ENCODE measurements at places on chromosomes 3 and 15.

- DNase-seq = no peak
Observed at GRCh38 chr3:129971351-129972052, 3.0 kb upstream of the TRH start.

DNA sequence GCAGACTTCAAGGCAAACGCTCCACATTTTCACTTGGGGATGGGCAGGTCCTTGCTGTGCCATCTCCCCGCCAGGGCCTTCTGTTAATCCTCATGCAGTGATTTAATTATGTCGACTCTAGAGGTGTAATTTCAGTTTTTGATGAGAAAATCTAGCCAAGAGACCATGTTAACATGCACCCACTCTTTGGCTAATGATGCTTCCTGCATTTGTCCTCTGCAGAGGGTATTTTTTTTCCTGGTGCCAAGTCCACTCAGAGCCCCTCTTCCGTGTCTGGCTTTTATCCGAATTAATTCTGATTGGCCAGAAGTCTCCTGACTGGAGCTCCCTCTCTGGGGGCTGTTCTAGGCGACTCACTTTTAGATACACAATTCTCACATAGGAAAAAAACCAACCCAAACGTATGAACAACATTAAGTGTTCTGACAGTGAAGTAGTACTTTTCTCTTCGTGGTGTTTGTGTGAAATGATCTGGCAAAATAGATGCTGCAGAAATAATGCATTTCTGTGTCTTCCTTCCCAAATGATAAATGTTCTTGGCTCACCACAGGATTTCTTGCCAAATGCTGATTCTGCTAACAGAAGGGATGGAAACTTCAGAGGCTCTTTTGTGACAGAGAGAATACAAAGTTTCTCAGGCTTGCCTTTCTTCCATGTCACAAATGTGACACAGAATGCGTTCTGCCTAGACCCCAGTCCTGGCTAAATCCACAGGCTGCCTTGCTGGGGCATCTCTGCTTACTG is 190.0 kb downstream of the CACNA2D3 start:
- DNase-seq = no peak

- no peak for DNase-seq
Observed at GRCh38 chr15:82621970-82622369, 25.2 kb downstream of the CPEB1 start.

DNA sequence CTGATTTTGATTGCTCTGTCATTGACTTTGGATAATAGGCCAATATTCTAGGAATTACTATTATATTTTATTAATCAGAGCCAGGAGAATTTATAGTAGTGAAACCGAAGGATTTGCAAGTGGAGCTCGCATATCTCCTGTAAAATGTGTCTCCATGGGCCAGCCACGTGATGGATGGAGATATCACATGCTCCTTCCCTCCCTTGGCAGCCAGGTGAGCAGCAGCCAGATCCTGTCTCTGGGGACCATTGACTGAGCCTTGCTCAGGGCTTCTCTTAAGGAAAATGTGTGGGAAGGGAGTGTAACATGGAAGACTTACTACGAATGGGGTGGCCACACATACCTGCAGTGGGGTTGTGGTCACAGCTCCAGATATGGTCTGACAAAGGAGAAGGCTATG is 144.7 kb upstream of the RGMA start:
- DNase-seq = no peak

GRCh38 chr15:60399246-60399915 is 1.6 kb upstream of the ANXA2 start:
- no peak for DNase-seq

GRCh38 chr3:173045770-173046382 is 95.2 kb downstream of the SPATA16 start:
- no peak for DNase-seq

DNA sequence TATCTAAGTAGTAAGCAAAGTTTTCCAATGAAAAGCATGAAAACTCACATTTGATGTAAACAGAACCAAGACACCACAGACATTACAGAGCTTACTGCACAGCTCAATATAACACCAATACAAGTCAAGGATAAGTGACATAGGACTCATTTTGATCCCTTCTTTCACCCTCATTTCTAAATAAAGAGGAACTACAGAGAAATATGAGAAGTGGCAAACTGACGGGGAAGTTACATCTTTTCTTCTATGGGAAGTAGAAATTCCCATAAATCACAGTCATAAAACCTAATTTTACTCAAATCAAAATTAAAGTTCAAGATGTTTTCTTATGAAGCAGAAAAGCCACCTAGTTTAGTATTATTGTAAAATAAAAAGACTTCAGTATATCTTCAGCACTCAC is 3.8 kb downstream of the ATG3 start:
- no peak for DNase-seq

GRCh38 chr3:120093119-120093910 is 932 bp downstream of the GSK3B start:
- DNase-seq = no peak

DNA sequence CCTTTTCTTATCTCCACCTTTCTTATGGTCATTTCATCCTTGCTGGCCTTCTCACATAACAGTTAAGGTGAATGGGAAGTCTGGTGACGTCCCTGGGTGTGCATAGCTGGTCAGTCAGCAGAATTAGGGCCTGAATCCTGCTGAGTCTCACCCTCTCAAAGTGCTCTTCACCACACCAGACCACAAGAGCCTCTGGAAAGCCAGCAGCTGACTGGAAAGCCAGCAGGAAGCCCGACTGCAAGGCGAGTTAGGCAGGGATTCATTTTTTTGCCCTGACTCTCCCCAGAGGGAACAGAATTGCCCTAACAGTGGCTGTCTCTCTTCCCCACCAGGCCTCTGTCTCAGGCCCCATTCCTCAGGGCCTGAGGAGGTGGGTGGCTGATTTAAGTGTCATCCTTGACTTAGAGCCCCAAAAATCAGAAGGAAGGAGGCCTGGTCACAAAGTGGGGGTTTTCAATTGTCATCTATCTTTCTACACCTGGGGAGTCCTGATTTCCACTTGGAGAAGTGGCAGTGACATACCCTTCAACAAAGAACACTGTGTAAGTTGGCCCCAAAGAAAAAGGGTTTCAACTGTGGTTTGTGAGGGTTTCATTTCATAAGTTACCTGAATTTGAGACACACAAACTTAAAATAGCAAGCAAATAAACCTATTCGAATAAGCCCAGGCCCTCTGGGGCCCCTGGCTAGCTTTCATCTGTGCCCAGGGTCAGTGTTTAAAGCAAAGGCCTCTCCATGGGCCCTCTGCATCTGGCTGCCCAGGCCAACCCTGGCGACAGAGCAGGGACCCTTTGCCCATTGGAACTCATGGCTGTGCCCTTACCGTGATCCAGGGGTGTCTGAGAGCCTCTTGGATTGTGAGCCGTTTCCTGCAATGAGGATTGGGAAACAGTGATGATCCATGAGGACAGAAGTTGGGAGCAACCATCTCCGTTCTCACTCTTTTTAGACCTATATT is 90.5 kb upstream of the HERC1 start:
- no peak for DNase-seq

- DNase-seq = no peak
Observed at GRCh38 chr15:97463696-97464095, 496.8 kb upstream of the ARRDC4 start.

DNA sequence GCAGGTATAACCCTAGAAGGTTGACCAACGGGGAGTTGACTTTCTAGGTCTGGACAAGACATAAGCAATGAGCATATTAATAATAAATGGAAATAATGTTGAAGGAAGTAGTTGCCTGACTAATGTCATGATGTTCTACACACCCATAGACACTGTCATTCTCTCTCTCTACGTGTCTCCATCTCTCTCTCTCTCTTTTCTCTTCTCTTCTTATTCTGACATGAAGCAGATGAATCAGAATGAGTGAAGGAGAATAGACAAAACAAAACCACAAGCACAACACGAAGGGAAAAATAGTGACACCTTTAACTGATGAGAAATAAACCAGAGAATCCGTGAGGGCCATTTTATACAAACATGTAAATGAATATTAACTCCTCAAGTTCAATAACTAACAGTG is 26.7 kb upstream of the CCDC80 start:
- no peak for DNase-seq

GRCh38 chr15:70226337-70226980 is 128.7 kb upstream of the TLE3 start:
- DNase-seq = no peak

GRCh38 chr3:183239046-183239445 is 14.0 kb upstream of the B3GNT5 start:
- no peak for DNase-seq

DNA sequence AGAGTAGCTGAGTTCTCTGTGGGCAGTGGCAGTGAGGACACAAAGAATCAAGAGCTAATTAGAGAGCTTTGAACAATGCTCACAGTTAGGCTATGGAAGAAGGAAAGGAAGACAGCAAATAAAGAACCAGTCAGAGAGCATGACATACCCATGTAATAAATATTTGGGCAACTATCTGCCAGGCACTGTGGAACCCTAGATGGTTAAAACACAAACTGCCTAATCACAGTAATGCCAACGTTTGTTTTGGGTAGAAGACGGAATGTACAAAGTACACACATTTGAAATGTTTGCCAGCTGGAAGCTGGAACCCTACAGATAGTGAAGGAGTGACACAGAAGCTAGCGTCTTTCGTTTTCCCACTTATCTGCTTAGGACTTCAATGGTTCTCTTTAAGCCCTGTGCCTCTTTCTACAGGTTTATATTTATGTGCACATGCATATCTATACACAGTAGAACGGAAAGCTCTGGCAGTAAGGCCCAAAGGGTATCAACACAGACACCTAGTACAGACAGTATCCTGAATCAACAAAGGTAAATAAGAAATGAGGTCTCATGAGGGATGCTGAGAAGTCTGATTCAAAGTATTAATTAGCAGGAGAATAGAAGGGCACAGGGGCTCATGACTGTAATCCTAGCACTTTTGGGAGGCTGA is 44.6 kb downstream of the ANKRD28 start:
- peak; percentile 17 for DNase-seq

- peak; percentile 2 for DNase-seq
Observed at GRCh38 chr15:97084650-97085049, 754.1 kb downstream of the NR2F2 start.

GRCh38 chr15:57114070-57114469 is 195.6 kb downstream of the TCF12 start:
- DNase-seq = no peak

GRCh38 chr3:16828815-16829214 is 55.9 kb upstream of the PLCL2 start:
- peak; percentile 9 for DNase-seq

DNA sequence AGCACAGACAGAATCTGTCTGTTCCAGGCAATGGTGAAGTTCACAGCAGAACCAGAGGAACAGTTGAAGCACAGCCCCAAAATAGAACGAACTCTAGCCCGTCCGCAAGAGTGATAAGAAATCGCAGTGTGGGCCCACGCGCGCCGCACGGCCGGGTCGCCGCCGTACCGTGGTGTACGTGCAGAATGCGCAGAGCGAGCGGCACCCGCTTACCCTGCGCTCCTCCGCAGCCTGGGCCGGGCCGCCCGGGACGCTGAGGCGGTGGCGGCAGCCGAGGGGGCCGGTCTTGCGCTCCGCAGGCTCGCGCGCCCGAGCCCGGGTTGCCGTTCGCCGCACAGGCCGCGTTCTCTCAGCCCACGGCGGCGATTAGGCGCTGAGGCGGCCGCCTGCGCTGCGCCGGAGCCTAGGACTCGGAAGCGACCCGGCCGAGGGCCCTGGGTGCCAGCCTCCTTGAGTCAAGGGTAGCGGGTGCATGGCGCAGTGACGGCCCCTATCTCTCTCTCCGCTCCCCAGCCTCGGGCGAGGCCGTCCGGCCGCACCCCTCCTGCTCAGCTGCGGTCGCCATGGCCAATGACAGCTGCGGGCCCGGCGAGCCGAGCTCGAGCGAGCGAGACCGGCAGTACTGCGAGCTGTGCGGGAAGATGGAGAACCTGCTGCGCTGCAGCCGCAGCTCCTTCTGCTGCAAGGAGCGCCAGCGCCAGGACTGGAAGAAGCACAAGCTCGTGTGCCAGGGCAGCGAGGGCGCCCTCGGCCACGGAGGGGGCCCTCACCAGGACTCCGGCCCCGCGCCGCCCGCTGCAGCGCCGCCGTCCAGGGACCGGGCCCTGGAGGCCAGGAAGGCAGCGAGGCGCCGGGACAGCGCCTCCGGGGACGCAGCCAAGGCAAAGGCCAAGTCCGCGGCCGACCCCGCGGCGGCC is 20.5 kb downstream of the WDR73 start:
- no peak for DNase-seq

DNA sequence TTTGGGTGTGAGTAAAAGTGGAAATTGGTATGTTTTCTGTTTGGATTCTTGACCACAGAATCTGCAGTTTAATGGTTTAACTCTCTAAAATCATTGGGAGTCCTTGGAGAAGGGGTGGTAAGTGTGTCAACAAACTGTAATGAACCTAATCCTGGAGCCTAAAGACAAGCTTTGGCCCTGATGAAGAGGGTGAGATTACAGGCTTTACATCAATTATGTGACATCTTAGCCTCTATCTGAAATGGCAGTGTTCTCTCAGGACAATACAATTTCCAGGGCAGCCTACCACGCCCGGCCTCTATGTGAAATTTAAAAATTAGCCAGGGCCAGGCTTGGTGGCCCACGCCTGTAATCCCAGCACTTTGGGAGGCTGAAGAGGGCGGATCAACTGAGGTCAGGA is 4.3 kb upstream of the PKM start:
- no peak for DNase-seq

DNA sequence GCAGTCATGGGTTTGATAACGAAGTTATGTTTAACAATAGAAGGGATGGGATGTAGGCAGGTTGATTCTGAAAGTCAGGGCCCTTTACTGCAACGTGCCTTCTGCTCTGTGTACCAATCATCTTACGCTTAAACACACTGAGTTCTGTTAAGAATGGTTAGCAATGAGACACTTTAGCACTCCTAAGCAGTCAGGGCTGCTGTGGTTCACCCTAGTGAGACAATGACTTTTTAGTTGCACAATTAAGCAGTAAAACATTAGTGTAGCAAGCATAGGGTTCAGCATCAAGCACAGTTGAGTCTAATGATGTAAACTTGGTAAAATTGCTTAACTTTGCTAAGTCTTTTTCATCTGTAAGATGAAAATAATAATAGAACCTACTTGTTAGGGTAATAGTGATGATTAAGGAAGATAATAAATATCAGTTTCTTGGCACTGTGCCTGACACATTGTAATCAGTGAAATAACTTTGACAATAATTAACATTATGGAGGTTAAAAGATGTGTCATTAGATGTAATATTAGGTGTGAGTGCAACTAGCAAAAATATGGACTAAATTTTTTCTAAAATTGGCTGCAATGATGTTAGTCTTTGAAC is 484.2 kb upstream of the THBS1 start:
- no peak for DNase-seq

- DNase-seq = no peak
Observed at GRCh38 chr3:57288403-57288802, 4.1 kb downstream of the ASB14 start.

- peak; percentile 56 for DNase-seq
Observed at GRCh38 chr15:43826508-43827341, at the start of gene WDR76. Gene WDR76, plus strand, starts transcription at chr15:43827002. Its CDS starts 31 bp downstream, at chr15:43827033.

DNA sequence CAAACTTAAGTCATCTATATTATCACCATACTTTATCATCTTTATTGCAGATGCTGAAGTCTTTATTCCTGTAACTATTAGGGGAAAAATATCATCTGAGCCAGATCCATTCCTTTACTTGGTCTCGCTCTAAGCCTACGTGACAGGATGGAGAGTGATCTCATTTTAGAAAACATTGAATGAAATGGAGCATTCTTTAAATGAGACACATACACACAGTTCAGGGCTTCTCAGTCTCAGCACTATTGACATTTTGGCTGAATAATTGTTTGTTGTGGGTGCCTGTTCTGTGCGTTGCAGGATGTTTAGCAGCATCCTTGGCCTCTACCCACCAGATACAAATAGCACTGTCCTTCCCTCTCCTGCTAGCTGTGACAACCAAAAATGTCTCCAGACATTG is 36.2 kb upstream of the PROK2 start:
- no peak for DNase-seq

GRCh38 chr15:59713177-59713576 is 24.1 kb upstream of the BNIP2 start:
- no peak for DNase-seq

GRCh38 chr3:71600646-71601288 is 17.2 kb upstream of the FOXP1 start:
- no peak for DNase-seq
